ENCODE measurements at places on chromosomes 1 and 21.

- no peak for DNase-seq
These were observed 282.9 kb downstream of the PTPRU start for GRCh38 chr1:29519108-29519787.

- DNase-seq, result no peak
These were observed 23.0 kb upstream of the PLEKHA6 start for GRCh38 chr1:204382714-204383083.

DNA sequence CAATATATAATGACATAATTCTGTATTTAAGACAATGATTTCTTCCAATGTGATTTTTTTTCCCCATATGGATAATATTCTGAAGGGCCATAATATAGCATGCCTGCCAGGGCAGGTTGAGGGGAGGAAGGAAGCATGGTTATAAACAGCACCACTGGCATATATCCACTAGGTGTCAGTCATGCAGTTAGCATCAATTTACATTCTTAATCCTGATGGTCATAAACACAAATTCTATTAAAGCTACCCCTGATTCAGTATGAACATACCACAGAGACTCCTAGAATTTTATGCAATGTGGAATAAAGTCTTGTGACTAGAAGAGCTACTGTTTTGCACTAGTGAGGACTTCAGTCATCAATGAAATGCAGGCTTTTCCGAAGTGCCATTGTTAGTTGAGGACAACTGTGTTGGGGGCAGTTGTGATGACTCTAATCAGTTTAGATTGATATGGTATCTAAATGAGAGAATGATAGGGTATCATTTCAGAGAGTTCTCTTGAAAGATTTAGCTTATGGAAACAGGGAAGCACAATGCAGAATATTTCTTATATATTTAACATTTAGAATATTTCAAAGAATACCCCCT lies 342.7 kb upstream of the NR5A2 start:
- DNase-seq, result peak; percentile 49

DNA sequence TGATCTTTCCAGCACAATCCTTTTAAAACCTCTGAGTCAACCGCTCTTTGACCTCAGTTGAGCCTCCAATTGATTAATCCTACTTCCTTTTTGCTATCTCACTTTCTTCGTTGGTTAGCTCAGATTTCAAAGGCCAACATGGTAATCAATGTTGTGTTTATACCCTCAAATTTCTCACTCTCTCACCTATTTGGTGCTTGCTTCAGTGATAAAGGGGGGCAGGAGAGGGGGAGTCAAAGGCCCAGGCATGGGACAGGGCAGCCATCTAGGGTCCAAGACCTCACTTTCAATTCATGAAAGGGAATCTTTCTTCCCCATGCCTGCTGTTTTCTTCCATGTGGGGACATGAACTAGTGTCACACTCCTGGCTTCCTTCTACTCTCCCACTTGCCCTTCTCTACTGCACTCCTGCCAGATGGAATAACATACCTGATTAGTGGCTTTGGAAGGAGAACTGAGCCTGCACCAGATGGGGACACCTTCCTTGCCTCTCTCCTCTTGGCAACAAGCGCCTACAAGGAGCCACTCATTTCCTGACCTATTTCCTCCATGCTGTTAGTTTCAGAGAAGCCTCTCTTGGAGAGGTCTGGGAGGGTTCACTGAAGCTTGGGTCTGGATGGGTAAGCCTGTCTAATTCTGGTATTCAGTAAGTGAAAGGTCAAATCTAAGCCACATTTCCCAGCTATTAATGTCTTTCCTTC lies 73.3 kb upstream of the ARHGAP29 start:
- DNase-seq, result no peak

- no peak for DNase-seq
These were observed 271.3 kb downstream of the NPHP4 start for GRCh38 chr1:5720936-5721335.

- DNase-seq, result no peak
These were observed 9.3 kb downstream of the SLC25A24 start for GRCh38 chr1:108190686-108191416.

GRCh38 chr1:3658231-3658615 lies 5.9 kb downstream of the TP73 start:
- no peak for DNase-seq

DNA sequence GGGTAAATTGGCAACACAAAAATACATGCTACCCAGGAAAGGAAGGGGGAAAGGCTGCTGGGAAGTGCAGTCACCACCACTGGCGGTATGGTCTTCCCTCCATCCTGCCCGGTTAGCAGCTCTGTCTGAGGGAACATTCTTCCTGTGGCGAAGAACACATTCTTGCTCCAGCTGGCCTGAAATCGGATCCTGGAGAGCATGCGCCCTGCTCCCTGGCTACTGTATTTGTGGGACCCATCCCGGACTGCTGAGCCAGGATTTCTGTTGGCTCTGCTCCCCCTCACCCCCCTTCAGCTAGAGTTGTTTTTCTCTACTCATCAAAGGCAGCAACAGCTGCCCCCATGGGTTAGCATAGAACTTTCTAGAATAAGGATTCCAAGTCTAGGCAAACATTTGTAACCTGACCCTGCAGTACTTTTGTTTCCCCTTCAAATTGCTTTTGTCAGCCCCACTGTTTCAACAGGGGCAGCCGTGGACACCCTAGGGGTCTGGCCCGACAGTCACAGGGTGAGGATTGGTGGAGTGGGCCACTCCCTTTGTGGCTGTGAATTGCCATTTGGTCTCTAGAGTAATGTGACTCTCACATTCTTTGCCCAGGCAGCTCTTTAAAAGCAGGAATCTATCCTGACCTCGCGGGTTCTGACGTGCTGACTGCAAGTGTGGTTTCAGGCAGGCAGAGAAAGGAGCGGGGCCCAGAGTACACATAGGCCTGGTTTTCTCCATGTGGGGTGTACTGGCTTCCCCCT lies 157.7 kb downstream of the TOMM20 start:
- DNase-seq, result peak; percentile 85

- DNase-seq, result peak; percentile 39
These were observed 9.0 kb downstream of the FAM20B start for GRCh38 chr1:179034720-179035119.

DNA sequence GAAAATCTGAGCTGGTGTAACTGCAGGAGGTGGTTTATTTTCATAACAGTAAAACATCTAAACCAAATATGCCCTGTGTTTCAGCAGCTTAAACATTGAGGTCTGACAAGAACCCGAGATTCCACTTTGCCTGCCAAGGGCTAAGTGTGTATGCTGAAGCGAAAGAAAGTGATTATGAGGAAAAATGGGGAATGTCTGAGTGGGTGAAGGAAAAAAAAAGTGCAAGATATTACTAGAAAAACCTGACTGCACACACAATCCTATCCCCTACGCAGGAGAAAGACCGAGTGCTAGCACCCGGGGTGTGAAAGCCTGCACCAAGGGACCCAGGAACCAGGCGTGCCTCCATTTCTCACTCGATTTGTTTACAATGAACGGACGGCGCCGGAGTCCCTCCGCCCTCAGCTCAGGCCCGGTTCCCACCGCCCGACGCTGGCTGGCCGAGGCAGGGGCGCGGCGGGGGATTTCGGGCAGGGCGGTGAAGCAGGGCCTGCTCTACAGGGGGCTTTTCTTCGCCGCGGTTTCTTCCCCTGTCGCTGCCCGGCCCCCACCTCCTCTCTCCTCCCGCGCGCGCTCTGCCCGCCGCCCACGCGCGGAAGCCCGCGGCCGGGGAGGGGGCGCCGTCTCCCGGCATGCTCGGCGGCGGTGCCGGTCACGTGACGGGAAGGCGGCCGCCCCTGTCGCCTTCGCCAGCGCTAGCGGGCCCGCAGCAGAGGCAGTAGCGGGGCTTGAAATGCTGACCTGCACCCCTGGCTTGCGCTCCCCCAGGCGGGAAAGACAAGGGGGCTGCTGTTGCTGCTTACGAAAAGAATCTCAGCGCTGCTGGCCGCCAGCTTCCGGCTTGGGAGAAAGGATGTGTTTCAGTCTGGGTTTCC lies 35.9 kb downstream of the ITPKB start:
- peak; percentile 88 for DNase-seq

GRCh38 chr1:39272027-39272797 lies 67.7 kb downstream of the MACF1 start:
- DNase-seq, result no peak

GRCh38 chr21:36297938-36298572 lies 21.9 kb upstream of the MORC3 start:
- peak; percentile 44 for DNase-seq

- no peak for DNase-seq
These were observed 15.2 kb downstream of the CAPN2 start for GRCh38 chr1:223727541-223727940.

DNA sequence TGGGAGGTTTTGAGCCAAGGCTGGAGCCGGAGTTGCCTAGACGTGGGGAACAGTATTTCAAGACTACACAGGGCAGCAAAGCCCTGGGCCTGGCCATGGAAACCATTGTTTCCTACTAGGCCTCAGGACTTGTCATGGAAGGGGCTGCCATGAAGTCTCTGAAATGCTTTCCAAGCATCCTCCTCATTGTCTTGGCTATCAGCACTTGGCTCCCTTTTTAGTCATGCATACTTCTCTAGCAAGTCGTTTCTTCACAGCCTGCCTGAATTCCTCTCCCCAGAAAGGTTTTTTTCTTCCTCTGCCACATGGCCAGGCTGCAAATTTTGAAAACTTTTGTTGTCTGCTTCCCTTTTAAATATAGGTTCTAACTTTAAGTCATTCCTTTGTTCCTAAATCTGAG lies 406.6 kb upstream of the TMPRSS15 start:
- DNase-seq, result no peak

DNA sequence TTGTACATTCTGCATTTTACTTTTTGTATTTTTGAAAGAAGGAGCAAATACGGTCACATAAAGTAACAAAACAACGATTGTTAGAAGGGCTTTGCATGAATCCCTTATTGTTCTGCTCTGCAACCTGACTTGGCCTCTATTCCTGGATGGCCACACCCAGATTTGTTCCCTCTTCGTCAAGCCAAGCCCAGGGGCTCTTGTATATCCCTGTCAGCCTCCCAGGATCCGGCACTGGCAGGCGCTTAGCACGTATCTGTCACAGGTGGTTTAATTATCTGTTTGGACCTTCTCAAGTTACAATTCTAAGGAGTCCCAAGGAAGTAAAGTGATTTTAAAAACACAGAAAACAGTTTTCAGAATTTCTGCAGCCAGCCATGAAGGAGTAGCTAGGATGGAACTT lies 28.0 kb downstream of the CRYAA start:
- no peak for DNase-seq

- DNase-seq, result no peak
These were observed 568.0 kb downstream of the PTPRU start for GRCh38 chr1:29804181-29804899.

GRCh38 chr1:59580257-59580656 lies 234.5 kb upstream of the HOOK1 start:
- DNase-seq, result no peak

- DNase-seq, result no peak
These were observed 81.4 kb downstream of the SMYD2 start for GRCh38 chr1:214362188-214362882.

DNA sequence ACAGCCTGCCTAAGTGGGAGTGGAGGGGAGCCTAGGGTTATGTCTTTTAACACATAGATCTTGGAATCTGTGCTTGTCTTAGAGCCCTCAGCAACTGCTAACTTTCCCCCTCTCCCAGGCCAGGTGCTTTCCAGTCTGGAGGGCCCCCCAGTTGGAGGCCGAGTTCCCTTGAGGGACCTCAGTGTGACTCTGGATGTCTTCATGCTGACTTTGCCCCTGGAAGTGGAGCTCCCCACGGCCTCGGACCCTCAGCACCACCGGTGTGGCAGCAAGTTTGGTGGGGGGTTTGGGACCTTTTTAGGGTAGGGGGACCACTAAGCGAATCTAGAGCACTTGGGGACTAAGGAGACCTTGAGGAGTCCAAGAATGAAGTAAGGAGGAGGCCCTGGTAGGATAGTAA lies 22.9 kb downstream of the HYI start:
- no peak for DNase-seq

DNA sequence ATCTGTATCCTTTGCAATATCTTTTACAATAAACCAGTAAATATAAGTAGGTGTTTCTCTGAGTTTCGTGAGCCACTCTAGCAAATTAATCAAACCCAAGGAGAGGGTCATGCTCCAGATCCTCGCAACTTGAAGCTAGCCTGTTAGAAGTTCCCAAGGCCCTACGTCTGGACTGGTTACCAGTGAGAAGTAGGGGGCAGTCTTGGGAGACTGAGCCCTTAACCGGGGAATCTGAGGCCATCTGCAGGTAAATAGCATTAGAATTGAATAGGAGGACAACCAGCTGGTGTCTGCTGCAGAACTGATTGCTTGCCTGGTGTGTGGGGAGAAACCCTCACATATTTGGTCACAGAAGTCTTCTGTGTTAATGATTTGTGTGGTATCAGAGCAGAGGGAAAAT lies 190.5 kb downstream of the RYR2 start:
- DNase-seq, result no peak

DNA sequence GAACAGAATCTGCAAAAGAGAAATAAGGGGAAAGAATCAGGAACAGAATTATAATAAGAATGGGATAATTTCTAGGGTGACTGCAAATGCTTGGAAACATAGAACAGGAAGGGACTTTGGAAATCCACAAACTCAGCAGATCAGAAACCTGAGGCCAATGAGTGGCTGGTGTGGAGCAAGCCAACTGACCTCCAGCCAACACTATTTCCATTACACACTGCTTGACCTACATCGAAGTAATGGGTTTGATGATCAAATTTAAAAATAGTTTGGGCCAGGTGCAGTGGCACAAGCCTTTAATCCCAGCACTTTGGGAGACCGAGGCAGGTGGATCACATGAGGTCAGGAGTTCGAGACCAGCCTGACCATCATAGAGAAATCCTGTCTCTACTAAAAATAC lies 284.9 kb downstream of the GRIK1 start:
- no peak for DNase-seq

DNA sequence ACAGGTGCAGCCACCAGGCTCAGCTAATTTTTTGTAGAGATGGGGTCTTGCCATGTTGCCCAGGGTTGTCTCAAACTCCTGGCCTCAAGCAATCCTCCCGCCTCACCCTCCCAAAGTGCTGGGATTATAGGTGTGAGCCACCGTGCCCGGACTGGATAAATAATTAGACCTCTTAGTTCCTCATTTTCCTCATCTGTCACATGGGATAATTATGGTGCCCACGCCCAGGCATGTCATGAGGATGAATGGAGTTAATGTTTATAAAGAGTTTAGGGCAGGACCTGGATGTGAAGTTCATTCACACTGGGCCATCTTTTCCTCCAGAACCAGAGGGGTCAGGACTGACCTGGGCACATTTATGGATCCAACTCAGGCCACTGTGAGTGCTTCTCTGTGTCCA lies 23.7 kb downstream of the PADI3 start:
- DNase-seq, result no peak

- DNase-seq, result no peak
These were observed 365.0 kb downstream of the LTN1 start for GRCh38 chr21:28627691-28628090.

GRCh38 chr1:24325587-24326449 lies 6.7 kb downstream of the GRHL3 start:
- no peak for DNase-seq
